ENCODE measurements at places on chromosomes 6 and 20.

DNA sequence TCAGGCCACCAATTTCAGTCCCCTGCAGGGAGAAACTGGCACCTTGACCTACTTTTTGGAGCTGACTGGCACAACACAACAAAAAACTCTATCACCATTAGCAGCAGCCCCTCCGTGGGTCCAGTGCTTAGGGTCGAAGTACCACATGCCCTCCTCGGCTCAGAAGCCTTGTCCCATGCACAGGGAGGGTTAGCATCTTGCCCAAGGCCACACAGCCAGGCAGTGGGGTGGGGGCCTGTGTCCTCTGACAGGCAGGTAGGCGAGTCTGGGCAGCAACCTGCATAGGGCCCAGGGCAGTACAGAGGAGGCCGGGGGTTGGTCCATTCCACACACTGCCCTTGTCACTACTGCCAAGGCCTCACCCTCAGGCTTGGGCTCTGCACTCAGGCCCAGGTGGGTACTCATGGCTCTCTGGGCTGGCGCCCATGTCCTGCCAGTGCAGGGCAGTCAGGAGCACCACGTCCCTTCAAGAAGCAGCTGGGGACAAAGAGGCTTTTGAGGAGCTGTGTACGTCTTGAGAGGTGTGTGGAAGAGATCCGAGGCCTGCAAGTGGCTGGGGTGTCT lies 53.6 kb downstream of the PYGB start:
- no peak for DNase-seq

DNA sequence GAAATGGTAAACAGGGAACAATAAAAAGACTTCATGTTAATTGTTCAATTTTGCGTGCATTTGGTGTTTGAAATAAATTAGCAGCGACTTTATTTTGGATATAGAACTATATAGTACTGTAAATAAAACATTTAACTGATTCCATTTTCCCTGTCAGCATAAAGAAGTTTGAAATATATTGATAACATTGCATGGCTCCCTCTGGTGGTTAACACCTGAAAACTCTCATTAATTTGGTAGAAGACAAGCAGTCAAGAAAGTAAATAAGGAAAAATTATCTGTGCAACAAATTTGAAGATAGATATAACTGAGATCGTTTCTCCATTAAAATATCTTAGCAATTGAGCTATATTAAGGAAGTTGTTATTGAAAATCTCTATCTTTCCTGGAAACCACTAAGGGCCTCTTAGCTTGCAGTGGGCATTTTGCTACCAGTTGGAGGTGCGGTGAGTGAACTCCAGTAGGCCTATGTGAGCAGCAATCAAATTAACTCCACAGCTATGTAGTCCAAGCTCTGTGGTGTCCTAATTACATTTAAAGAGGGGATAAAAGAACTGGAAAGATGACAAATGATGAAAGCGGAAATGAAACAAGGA lies 435.7 kb upstream of the FKBP1C start:
- DNase-seq, result no peak

- no peak for DNase-seq
Measured at GRCh38 chr6:51983564-51983963, 103.8 kb downstream of the PKHD1 start.

GRCh38 chr6:169639653-169640278 lies 62.1 kb downstream of the WDR27 start:
- DNase-seq, result no peak

- no peak for DNase-seq
Measured at GRCh38 chr6:68559716-68560115, 75.4 kb upstream of the ADGRB3 start.

GRCh38 chr6:132067286-132067685 lies 116.1 kb upstream of the CCN2 start:
- DNase-seq, result no peak

DNA sequence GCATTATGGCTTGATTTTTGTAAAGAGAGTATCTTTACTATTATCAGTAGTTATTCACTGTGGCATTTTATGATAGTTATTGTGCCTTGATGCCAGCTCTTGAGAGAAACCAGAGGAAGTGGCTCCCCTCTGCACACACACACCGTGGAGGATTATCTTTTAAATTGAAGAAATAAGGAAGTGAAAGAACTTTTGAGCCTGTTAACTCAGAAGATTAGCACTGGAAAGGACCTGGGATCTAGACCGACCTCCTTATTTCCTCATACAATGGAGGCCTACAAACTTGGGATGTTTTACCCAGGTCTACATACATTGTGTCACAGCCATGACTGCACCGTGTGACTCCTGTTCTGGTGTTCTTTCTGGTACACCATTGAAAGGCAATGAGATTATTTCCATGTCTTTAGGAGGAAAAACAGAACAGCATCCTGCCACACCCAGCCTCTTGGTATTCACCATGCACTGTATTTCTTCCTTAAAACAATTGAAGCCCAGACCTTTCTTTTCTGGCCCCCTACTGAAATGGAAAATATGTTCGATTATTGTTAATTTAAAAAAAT lies 40.6 kb downstream of the HECA start:
- DNase-seq, result no peak

- DNase-seq, result no peak
Measured at GRCh38 chr6:33828452-33828763, 24.6 kb upstream of the MLN start.

DNA sequence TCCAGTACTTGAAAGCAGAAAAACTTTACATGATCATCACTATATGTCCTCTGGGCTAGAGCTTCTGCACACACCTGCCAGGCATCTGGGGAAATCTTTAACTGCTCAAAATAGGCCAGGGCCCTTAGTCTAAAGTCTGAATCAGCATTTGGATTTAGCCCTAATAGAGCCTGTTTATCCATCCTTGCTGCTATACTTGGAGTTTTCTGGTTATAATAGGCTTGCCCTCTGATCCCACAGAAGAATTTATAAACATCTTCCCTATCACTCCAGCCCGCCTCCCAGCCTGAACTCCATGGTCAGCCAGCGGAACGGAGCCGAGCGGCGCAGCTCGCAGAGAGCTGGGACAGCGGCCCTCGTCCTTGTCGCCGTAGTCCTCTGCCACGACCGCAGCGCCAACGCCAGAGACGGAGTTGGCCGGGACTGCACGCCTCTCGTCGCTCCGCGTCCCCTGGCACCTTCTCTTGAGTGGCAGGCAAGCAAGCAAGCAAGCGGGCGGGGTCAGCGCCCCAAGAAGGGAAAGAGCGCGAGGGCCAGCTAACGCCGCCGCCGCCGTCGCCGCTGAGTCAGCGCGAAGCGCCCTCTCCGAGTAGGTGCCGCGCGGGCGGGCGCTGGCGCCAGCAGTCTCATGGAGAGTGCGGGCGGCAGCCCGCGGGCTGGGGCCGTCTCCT lies 25.4 kb upstream of the ASIP start:
- DNase-seq, result no peak

GRCh38 chr6:114240796-114241195 lies 102.0 kb downstream of the HS3ST5 start:
- no peak for DNase-seq

GRCh38 chr6:32655203-32655710 lies 11.2 kb downstream of the HLA-DQB1 start:
- no peak for DNase-seq

GRCh38 chr20:6740096-6740495 lies 27.4 kb upstream of the BMP2 start:
- no peak for DNase-seq

DNA sequence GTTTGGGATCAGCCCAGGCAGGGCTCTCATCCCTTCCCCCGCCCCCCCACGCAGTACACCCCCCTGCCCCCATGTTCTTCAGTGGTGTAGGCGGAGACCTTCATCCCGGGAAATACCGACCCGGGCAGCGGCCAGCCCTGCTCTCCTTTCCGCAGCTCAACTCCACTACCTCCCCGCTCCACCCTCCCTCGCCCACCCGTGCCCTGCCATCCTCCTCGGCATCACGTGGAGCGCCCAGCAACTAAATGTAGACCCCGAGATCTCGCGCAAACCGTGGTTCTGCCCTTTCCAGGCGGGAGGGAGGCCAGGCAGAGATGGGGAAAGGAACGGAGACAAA lies 1932.2 kb upstream of the DEFB115 start:
- no peak for DNase-seq

GRCh38 chr6:45949256-45949655 lies 66.4 kb downstream of the CLIC5 start:
- no peak for DNase-seq

DNA sequence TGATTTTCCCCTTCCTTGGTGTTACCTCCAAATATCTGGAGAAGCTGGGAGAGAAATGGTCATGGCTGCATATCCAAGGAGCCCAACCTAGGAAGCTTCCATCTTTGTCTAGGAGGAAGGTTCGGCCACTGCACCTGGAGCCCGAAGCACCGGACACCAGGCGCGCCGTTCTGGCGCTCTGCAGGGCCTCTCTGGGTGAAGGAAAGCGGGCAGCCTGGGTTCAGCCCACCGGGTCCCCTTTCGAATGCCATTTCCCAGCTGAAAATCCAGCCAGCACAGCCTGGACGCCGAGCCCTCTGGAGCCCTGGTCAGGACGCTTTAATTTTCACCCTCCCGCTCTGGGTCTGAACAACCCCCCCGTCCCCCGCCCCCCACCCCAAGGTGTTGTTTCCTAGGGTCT lies 1.2 kb downstream of the LINC00237 start:
- DNase-seq, result no peak

- no peak for DNase-seq
Measured at GRCh38 chr6:52261229-52261628, 16.9 kb upstream of the IL17F start.

GRCh38 chr20:56793916-56794315 lies 164.8 kb downstream of the TFAP2C start:
- DNase-seq, result no peak

DNA sequence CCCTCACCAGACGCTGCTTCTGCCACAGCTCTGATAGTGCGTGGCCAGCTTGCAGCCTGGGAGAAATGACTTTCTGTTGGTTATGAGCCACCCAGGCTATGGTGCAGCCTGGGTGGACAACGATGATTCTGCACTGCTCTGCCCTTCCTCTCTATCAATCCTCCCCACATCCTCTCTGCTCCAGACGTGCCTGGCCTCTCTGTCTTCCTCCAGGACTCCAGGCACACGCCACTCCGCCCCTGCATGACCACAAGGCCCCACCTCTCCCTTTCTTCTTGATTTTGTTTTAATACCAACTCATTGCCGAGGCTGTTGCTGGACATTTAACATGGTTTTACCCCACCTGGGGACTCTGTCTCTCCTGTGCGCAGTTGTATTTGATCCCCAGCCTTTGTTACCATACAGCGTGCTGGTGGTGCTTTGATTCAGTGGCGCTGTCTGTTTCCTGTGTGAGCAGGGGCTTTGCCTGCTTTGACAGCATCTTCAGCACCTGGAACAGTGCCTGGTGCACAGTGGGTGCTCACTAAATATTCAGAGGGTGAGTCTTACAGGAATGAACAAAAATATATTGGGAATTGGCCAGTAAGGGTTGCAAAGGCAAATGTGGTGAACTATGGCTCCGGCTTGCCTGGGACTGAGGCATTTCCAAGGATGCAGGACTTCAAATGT lies 280.9 kb downstream of the CDH26 start:
- no peak for DNase-seq

DNA sequence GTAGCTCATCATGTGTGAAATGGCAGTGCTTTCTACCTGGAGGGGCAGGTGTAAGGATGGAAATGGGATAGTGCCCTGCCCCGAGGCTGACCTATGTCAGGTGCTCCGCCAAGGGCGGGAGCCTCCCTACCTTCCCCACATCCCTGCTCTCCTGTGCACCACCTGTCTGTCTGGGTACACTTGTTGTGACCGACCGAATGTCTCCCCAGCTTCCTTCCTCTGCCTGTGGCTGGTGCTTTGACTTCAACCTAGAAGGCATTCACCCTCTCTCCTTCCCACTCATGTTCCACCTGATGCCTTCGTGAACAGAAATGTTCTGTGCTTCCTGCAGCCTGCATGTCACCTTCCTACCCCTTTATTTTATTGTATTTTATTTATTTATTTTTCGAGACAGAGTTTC lies 114.8 kb downstream of the SCML4 start:
- no peak for DNase-seq

GRCh38 chr6:101439790-101440189 lies 46.3 kb downstream of the GRIK2 start:
- no peak for DNase-seq

- no peak for DNase-seq
Measured at GRCh38 chr6:19297880-19298279, 539.3 kb upstream of the ID4 start.

DNA sequence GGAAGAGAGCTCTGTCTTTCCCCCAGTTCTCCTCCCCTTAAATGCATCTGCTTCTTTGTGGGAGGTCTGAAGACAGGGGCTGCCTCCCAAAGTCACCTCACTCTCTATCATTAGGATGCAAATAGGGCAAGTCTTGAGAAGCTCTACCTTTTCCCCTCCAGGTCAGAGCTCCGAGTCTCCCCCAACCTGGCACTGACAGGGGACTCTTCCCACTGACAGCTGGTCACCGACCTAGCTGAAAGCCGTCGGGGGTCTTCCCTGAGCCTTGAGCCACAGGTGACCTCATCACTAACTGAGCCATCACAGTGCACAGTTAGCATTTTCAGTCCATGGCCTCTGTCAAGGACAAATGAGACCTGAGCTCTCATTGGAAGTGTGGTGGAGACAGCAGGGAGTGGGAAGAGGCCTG lies 386.7 kb downstream of the HACE1 start:
- no peak for DNase-seq

DNA sequence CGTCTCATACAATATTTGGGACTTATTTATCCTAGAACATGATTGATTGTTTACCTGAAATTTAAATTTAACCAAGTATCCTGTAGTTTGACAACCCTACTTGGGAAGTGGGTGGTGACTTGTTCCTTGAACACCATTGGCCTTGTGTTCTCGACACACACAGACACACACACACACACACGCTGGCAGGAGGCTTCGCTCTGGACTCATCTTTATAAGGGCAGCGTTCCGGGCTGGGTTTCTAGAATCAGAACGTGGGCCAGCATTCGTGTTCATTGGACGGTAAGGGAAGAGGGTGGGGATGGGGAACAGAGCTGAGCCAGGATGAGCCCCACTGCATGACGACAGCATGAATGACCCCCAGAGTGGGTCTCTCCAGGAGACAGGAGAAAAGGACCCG lies 16.2 kb upstream of the SSTR4 start:
- no peak for DNase-seq

GRCh38 chr6:133106934-133107333 lies 134.2 kb upstream of the EYA4 start:
- DNase-seq, result no peak

GRCh38 chr6:104936766-104937535 lies 20.0 kb upstream of the LIN28B start:
- no peak for DNase-seq

- no peak for DNase-seq
Measured at GRCh38 chr6:22774129-22774528, 204.8 kb downstream of the HDGFL1 start.
